ENCODE measurements at places on chromosomes 11 and 22.
A peak's percentile ranks its signal among the peaks of the same experiment; 100 is the strongest.

DNA sequence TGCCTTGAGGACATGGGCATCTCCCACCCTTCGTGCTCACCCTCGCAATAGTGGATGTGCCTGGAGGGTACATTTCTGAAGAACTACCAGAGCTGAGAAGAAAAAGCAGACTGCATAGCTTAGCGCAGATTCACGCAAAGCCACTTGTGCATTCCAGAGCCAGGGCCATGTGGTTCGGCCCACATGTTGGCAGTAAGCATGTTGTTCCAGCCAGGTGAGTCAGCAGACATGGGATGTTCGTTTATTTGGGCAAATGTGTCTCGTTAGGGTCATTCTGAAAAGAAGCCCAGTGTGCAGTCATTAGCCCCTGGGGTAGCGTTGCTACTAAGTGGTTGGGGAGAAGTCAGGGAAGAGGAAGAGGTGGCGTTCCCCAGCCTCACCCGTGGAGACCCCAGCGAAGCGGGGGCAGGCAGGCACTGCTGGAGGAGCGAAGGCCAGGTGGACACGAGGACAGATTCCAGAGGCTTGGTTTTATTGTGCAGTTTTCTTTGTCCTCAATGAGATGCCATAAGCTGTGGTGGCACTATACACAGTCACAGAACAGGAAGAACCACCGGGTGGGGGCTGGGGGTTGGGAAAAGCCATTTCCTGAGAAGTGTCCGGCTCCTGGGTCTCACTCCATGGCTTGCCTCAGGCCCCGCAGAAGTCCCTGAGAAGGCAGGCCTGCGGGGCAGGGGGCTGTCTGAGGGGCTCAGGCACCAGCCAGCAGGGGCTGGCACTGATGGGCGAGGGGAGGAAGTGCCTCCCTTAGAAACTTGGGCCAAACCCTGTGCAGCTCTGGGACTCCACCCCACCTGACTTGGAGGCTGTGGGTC is 5.0 kb downstream of the THY1 start:
- DNase-seq: no peak

- DNase-seq: no peak
Measured at GRCh38 chr11:4830909-4831308, 9.8 kb downstream of the OR51F2 start.

- no peak for DNase-seq
Measured at GRCh38 chr22:23103199-23103954, 33.1 kb downstream of the GNAZ start.

DNA sequence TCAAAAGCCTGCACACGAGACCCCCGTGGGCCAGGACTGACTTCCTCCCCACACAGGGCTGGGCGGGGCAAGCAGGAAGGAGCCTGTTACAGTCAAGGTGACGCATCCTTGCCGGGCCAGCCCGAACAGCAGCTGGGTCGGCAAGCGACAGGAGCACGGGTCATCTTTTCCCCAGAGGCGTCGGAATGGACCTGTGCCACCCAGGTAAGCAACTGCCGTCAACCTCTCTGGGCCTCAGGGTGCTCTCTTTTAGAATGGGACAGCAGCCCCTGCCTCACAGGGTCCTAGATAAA is at the start of gene CYTH4:
CYTH4 (plus strand) TSS at position 124 of the 293 bp plus-strand sequence; CDS start at position 186, 62 bp downstream.
- DNase-seq: peak; percentile 76

GRCh38 chr11:1292644-1293618 is 16.5 kb downstream of the TOLLIP start:
- DNase-seq: no peak

GRCh38 chr11:28842716-28843115 is 734.5 kb downstream of the METTL15 start:
- DNase-seq: no peak

DNA sequence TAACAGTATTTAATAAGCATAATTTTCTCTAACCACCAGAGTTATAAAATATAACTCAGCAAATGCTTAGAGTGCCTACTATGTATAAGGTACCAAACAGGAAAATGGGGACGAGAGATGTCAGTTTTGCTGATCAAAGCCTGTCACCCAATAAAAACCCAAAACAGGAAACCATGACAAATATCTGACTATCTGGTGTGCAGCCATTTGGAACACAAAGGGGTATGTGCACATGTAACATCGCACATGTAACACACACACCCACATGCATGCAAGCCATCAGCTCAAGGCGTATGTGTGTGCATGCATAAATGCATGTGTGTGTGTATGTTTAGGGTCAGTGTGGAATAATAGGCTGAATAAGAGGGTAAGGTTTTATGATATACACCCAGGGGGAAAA is 64.2 kb downstream of the PRR5L start:
- DNase-seq: no peak

- DNase-seq: no peak
Measured at GRCh38 chr11:111627591-111627990, 25.3 kb downstream of the SIK2 start.

DNA sequence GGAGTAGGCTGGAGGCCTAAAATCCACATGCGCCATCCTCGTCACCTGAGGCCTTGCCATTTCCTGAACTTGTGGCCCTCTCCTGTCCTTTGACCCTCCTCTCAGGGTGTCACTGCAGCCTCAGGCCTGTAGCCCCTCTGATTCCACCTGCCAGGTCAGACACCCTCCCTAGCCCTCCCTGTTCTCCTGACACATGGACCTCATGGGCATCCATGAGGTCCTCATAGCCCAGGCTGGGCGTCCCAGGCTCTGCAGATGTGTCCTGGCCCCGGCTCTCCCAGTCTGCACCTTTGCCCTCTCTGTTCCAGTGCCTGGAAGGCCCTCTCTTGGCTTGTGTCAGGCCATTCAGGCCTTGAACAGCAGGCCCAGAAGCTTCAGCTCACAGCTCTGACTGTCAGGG is 15.8 kb downstream of the RAB36 start:
- no peak for DNase-seq

- DNase-seq: no peak
Measured at GRCh38 chr11:59266491-59266890, 53.8 kb upstream of the MPEG1 start.

DNA sequence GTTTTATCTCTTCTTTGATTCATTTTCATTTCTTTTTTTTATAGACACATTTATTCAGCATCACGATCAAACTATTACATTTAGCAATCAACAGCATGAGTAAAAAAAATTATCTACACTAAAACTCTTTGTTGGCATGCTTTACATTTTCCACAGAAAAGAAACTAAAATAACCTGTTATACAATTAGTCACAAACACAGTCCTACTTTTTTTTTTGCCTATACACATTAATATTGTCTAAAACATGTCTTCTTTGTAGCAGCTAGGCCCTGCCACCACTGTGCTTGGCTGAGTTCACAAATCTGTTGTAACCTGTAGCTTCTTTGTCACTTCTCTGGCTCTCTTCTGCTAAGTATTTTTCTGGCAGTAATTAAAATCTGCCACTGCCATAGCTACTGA is 117.0 kb downstream of the STIM1 start:
- DNase-seq: no peak

DNA sequence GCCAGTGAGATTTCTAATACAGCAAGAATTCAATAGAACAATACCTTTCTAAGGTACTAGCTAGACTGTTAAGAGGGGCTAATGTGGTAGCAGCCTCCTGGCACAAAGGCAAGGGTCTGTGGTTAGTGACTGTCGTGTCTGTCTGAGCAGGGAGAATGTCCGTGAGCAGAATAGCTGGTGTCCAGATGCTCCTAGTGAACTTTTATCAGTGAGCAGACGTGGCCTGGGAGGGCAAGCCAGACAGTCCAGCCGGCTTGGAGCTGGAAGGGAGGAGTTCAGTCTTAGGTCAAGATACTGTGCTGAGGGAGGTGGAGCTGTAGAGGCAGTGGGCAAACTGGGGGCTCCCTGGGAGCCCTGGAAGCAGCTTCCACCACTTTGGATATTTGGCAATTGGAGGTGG is 138.6 kb downstream of the TEAD1 start:
- DNase-seq: no peak

DNA sequence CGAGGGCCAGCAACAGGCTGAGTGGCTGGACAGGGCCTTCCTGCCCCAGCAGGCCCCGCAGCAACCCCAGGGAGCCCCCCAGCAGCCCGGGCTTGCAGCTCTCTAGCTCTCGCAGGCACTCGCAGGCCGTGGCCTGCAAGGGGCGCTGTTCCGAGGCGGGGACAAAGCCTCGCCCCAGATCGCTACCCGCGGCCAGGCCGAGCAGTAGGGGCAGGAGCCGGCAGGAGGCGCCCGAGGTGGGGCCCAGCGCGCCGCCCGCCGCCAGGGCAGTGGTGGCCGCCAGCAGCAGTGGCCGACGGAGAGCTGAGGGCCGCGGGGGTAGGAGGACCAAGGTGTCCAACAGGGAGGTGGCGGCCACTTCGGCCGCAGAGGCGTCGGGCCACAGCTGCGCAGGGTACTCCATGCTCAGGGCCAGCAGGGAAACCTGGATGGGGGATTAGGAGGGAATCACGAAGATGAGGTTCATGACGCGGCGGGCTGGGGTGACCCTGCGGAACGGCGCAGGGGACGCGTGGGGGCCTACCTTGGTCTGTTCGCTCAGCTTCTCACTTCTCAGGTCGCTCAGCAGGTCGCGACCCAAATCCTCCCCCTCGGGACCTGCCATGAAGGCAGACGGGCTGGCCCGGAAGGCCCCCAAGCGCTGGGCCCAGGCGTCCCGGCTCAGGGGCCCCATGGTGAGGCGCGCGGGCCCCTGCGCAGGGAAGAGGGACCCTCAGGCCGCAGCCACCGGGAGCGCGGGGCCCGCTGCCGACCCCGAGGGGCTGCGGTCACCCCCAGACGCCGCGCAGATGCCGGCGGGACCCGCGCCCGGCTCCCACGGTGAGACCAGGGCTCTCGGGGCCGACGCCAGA is 632 bp downstream of the AP5B1 start:
- peak; percentile 87 for DNase-seq

- no peak for DNase-seq
Measured at GRCh38 chr11:128576555-128576954, 10.8 kb downstream of the ETS1 start.

- DNase-seq: no peak
Measured at GRCh38 chr11:76835928-76836612, 24.6 kb upstream of the ACER3 start.

GRCh38 chr11:131884461-131885073 is 514.2 kb downstream of the NTM start:
- no peak for DNase-seq

DNA sequence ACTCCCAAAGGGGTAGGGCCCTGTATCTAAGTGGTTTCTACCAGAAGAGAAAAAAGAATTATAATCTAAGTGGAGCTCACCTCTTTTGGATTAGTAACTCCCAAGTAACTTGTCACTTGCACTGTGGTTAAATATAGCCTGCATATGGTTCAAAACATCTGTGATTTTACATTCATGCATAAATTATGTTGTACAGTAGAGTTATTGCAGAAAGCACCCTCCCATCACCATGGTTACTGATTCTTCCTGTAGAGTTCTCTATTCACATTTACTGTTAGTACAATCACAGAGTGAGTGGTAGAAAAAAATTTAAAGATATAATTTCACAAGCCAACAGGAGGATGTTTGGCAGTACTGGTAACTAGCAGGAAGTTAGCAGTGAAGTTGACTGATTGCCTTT is 80.4 kb downstream of the LRRC4C start:
- DNase-seq: no peak

DNA sequence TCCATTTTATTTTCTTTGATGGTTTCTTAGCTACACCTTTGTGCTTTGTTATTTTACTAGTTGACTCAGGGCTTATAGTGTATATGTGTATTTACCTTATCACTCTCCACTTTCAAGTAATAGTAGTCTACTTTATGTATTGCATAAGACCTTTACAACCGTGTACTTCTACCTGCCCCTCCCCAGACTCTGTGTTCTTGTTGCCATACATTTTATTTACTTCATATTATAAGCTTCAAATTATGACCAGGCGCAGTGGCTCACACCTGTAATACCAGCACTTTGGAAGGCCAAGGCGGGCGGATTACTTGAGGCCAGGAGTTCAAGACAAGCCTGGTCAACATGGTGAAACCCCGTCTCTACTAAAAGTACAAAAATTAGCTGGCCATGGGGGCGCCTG is 28.2 kb upstream of the CTSD start:
- no peak for DNase-seq

GRCh38 chr11:123682696-123683410 is 28.4 kb upstream of the SCN3B start:
- no peak for DNase-seq

- peak; percentile 61 for DNase-seq
Measured at GRCh38 chr11:88421530-88421929, 84.0 kb upstream of the CTSC start.

GRCh38 chr11:132254906-132255305 is 884.5 kb downstream of the NTM start:
- DNase-seq: no peak

GRCh38 chr11:115884800-115885534 is 380.8 kb upstream of the CADM1 start:
- DNase-seq: no peak

- no peak for DNase-seq
Measured at GRCh38 chr11:26522912-26523610, 49.0 kb downstream of the MUC15 start.

DNA sequence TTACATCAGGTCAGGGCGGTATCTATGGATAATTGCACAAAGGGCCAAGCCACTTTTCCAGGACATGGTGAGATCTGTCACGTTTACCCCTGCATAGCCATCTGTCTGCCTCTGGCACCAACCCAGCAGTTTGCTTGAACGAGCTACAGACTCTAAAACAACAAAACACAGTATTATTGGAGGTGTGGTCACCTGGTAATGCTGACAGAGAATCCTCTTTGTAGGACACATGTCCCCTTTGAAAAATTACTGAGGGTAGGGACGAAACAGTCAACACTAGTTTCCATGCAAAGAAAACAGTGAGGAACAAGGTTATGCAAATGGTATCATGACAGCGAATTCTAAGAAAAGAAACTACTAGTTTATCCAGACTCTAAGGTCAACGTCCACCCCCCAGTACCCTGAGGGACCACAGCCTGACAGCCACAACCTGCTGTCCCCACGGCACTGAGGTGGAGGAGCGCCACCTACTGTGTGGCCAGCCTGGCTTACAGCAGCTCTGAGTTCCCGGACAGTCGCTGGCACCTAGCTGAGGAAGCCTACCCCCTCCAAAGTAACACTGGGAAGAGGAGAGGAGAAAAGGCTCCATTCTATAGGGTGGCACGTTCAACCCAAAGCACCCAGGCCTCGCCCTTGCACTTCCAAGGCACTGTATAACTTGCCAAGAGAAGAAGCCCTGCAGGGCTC is 117.4 kb upstream of the BID start:
- DNase-seq: no peak

DNA sequence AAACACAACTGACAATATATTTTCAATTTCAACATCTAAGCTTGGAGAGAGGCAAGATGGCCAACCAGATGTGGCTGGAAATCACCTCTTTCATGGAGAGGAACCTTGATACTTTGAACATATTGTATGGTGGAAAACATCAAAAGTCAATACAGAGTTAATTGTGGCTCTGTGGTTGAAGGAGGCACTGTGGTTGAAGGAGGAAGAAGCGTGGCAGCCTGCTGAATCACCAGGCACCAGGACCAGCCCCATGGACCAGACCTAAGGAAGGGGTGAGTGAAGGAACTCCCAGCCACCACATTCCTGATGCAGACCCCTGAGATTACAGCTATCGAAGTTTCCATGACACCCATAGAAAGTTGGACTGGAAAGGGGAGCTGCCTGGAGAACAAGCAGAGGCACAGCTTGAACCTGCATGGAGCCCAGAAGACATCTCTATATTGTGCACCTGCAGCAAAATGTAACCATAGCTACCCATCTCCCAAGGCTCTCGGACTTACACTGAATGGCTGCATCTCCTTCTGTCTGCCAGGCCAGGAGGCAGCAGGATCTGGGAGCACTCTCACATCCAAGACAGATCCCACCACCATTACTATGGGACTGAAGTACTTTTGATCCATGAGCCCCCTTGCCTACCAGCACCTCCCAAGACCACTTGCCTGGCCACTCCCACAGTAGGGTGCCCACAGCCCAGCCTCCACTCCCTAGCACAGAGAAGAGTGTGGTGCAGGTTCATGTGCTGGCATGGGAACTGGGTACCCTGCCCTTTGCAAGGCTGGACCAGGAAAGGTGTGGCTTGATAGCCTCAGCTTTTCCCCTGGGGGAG is 79.8 kb upstream of the SC5D start:
- no peak for DNase-seq

All from T-helper 2 cell treated with Interferon-gamma antibody and Interleukin-4, amounts not matched to agents 5 μg/mL and 100 μg/mL, for 36 hours (primary cell).